ENCODE measurements at places on chromosomes 4 and X.
A peak's percentile ranks its signal among the peaks of the same experiment; 100 is the strongest.

- DNase-seq = no peak
Observed at GRCh38 chr4:142218726-142219125, 582.3 kb downstream of the IL15 start.

- DNase-seq = no peak
Observed at GRCh38 chr4:53693909-53694308, 102.6 kb upstream of the LNX1 start.

DNA sequence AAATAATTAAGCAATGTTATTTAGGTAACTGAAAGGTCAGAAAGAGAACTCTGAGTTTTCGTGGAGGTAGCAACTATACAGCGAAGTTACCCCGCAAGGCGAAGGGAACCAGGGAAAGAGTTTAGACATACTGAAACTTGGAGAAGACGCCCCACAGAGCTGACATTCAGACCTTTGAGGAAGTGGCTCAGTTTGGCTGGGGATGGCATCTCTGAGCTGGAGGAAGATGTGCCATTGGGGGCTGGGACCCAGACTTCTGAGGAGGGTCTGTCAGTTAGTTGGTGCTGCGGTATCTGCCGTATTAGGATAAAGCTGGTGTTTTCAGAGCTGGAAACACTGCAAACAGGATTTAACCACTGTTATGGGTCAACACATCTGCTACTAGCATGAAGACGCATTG, 156.6 kb downstream of the ANKRD50 start:
- no peak for DNase-seq

DNA sequence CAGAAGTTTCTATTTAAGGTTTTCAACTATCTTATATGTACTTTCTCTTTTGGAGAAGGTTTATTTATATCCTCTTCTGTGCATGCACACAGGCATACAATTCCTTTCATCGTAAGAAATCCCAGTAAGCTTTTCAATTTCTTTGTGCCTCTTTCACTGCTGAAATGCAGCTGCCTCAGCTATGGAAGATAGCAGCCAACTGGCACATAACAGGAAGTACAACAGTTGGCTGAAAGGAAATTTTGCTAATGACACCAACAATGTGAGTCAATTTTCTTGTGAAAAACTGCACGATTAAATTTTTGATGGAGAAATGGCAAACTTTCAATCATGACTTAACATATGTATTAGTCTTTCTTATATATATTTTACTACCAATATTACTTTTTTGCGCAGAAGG, 74.5 kb upstream of the PAQR3 start:
- DNase-seq = no peak

- no peak for DNase-seq
Observed at GRCh38 chr4:24816797-24817196, 21.4 kb downstream of the SOD3 start.

DNA sequence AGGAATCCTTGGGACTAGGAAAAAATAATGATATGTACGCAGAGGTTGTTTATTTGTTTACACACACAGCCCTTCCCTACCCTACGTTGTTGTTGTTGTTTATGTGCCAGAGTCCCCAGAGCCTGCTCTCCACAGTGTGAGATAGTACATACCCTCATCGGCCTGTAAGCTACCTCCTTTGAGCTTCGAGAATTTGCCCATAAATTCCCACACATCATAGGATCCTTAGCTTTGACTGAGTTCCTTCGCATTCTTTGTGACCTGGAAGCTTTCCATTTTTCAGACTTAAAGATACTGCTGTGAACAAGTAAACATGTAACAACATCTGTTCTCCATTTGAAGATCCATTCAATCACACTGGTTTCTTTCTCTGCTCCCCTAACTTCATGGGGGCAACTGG, 114.5 kb downstream of the IRF2 start:
- no peak for DNase-seq

GRCh38 chr4:168999809-169000208, 10.2 kb downstream of the CBR4 start:
- no peak for DNase-seq

DNA sequence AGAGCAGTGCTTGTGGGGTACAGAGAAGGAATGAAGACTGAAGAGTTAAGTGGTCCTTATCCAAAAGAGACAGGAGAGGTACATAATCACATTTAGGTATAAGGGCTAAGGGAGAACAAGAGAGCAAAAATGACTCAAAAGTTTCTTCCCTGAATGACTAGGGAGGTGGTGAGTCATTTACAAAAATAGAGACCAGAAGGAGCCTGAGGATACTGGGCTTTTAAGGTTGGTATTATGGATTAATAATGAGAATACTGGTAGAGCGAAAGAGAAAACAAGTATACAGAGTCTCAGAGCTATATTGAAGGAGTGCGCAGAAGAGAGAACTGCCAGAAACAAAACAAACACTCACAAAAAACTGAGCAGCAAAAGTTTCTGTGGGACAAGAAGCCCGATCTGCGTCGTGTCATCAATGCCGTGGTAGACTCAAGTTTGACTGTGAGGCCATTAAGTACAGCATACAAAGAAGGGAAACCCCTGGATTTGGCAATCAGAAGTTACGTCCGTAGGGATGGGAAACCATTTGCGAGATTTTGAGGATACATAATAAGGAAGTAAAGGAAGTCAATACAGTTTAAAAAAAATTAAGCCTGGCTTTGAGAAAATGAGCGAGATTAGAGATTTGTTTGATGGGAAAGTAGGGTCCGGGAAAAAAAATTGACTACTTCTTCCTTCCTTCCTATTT, 129.1 kb upstream of the STIM2 start:
- no peak for DNase-seq

DNA sequence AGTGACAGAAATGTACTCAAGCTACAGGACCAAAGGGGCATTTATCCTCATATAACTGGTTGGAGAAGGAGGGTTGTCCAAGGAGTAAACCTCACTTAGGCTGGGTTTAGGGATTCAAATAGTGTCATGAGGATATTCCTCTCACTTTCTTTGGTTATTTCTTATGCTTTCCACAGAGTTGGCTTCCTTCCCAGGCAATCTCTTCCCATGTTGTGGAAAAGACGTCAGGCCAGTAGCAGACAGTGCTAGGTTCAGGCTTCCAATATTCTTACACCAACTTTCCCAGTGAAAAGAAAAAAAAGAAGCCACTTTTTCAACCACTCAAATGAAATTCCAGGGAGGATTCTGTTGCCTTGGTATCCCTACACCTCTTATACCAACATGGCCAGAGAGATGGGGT, 653.0 kb downstream of the C4orf33 start:
- DNase-seq = no peak

DNA sequence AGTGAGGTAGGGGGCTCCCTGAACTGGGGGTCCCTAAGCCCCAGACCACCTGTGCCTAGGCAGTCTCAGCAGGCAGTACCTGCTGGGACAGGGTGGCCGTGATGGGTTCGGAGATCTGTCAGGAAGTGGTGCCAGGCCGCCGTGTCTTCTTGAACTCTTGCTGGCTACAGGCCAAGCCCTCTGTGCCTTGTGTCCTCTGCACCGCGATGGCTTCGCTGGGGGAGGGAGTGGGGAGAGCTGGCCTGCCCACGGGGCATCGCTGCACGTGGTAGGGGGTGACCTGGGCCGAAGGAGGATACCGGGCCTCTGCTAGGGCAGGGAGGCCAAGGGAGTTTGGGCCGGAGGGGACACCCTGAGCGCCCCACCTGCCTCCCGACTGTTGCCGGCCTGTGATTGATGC, 96.7 kb upstream of the NKX1-1 start:
- no peak for DNase-seq

GRCh38 chrX:19964017-19964710, 26.7 kb downstream of the BCLAF3 start:
- DNase-seq = no peak

DNA sequence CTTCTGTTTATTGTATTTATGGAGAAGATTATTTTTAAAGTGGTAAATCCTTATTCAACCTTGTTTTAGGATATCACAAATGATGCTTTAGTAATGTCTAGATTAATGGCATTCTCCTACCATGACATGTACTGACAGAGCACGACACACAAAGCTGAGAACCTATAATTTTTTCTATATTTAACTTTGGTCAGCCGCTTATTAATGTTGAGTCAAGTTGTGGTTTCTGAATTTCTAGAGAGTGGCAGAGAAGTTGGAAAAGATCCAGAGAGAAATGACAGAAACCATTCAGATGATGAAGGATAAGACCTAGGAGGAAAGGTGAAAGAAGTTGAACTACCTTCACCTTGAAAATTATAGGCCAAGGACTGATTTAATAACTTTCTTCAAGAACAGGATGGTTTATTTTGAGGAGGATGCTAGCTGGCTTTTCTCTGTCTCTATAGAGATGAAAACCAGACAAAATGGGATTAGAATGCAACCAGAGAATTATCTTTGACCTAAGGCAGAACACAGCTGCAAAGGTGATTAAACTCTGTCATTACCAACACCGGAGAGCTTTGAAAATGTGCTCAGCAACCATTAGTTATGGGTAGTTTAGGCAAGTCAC, 62.6 kb upstream of the TSPAN5 start:
- peak; percentile 27 for DNase-seq

GRCh38 chrX:139801397-139801813, 93.4 kb upstream of the MCF2 start:
- DNase-seq = no peak

DNA sequence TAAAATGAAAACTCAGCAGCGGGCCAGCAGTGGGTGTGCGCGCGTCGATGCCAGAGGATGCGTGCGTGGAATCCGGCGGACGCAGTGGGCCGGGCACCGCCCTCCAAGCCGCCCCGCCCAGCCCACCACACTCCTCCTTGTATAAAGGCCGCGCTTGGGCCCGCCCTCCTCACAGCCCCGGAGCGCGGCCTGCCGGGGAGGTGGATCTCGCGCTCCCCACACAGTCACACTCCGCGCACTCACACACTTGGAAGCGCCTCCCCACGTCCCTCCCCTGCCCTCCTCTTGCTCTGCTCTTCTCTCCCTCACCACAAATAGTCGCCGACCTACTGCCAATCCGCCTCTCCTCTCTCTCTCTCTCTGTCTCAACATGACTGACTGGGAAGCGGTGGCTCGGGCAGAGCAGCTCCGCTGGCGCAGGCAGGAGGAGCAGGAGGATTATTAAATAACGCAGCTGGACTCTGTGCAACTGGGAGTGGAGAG, at the start of gene CCSER1:
Gene CCSER1, plus strand, starts transcription at position 172 of the 483 bp plus-strand sequence.
- DNase-seq = peak; percentile 76

DNA sequence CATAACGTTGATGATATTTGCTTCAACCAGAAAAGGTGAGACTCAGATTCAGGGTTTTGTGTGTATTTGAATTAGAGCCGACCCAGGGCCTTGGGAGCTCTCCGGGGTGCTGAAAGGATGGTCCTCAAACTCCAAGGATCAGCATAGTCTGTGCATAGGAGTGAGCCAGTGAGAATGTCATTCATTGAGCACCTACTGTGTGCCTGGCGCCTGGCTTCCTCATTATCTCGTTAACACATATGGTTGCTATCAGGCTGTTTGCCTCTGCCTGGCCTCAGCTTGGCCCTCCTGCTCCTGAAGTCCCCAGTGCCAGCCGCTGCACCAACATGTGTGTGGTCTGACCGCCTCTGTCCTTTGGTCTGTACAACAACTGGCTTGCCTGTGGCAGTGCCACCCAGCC, 25.1 kb upstream of the JAKMIP1 start:
- peak; percentile 20 for DNase-seq

DNA sequence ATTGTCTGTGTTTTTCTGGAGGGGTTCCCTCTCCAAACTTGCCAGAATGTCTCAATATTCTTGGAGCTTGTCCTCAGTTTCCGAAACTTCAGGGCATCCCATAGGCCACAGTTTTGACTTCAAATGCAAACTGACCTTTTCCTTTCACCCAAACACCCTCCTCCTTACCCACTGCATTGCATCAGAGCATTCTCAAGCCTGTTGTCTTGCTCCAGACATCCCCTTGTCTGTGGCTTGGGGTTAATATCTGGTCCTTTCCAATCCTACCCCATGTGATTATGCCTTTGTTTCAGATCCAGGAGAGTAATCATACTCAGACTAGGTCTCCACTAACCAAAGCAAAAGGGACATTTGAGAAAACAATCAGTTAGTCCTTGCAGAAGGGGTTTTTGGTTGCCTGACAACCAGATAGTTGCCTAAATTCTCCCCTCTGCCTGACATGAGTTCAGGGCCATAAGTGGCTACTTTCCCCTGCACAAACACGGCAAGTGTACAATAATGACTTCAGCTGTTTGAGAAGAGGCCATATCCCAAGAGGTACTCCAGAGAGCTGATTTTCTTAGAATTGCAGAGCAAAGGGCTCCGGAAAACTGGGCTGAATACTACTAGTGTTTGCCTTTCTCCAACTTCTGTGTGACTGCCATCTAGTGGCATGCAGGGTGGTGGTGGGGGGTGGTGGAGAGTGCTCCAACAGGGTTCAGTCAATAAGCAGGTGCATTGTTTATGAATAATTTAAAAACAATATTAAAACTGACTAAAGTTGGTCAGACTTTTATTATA, 130.2 kb downstream of the CHRDL1 start:
- peak; percentile 32 for DNase-seq

GRCh38 chr4:137576446-137576845, 44.2 kb upstream of the PCDH18 start:
- DNase-seq = no peak

DNA sequence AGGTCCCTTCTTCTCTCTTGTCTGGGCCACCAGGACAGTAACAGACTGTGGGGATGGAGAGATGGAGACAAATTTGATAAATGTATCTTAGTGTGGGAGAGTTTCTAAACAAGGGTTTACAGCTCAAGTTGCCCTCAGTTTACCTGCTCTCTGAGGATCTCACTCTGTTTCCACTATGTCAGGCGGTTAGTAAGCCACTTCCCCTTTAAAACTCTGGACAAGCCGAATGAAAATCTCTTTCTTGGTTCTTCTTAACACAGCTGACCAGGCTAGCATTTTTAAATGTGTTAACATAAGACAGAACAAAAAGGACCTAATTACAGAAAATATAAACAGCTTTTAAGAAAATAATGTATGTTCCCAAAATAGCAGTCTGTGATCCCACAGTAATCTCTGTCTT, 2.9 kb upstream of the SCARB2 start:
- DNase-seq = no peak

DNA sequence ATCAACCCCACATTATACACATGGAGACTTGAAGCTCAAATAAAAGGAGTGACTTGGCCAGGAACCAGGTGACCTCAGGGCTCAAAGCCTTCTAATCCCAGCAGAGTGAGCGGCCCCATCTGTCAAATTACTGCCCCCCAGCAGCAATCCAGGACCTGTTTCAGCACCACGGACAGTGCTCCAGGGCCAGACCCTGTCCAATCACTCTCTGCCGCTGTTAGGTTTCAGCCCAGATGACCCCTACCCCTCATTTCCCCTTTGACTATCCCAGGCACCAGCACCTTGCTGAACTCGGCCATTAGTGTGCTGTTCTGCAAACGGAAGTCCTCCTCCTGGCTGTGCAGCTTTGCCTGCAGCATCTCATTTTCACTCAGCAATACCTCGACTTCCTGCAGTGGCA, 5.1 kb downstream of the GRIPAP1 start:
- DNase-seq = no peak

- no peak for DNase-seq
Observed at GRCh38 chrX:19956306-19956705, 34.6 kb downstream of the BCLAF3 start.

DNA sequence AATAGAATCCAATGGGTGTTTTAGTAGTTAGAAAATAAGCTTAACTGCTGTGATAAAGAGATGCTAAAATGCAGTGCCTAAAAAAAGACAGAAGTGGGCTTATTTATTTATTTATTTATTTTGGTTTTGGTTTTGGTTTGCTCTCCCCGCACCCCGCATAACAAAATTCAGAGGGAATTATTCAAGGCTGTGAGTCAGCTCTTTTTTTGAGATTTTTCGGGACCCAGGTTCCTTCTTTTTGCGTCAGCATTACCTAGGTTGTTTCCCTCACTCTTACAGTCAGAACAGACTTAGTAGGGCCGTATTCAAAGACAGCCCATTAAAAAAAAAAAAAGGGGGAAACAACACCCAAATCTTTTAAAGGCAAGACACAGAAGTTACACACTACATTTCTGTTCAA, 1495.5 kb upstream of the ADGRL3 start:
- DNase-seq = no peak

All from SW480 (cell line).